ENCODE measurements at places on chromosomes 5 and 9.

DNA sequence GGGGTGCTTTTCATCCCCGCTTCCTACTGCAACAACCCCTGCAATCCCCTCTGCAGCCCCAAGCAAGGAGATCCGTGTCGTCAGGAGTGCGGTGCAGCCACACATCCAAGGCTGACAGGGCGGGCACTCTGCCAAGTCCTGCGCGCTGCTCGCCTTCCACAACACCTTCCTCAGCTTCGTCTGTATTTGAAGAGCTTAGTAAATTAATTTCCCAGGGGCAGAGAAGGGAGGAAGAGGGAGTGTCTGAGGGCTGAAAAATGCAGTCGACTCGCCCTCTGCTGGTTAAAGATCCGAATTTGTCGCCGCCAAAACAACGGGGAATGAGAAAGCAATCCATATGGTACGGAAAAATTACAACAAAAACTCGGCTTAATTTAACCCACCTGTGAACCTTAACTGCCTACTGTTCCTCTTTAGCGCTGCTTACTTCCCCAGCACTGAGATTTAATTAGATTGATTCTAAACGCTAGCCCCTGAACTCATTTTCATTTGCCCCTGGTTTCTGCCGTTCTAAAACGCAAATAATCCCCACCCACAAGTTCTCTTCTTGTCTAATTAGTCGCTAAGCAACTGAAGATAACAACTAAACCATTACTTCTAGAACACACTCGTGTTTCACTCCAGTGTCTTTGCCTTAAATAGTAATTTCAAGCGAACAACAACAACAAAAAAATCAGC lies 10.9 kb upstream of the PCDHB1 start:
- peak; percentile 0 for DNase-seq

- no peak for DNase-seq
These were observed 31.3 kb upstream of the SMU1 start for GRCh38 chr9:33107762-33108161.

DNA sequence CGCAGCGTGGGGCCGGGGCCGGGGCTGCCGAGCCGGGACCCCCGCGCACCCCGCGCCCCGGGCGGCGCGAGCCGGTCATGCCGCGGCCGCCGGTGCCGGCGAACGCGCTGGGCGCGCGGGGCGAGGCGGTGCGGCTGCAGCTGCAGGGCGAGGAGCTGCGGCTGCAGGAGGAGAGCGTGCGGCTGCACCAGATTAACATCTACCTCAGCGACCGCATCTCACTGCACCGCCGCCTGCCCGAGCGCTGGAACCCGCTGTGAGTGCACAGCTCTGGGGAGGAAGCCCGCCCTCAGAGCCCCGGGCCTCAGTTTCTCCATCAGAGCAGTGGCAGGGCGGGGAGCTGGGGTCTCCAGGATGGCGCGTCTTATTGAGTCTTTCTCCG lies 335 bp downstream of the GALNT12 start:
- no peak for DNase-seq

- DNase-seq: no peak
These were observed 105.6 kb downstream of the NIPBL start for GRCh38 chr5:36982146-36982545.

- DNase-seq: no peak
These were observed 69.5 kb upstream of the TAS2R1 start for GRCh38 chr5:9699681-9700080.

DNA sequence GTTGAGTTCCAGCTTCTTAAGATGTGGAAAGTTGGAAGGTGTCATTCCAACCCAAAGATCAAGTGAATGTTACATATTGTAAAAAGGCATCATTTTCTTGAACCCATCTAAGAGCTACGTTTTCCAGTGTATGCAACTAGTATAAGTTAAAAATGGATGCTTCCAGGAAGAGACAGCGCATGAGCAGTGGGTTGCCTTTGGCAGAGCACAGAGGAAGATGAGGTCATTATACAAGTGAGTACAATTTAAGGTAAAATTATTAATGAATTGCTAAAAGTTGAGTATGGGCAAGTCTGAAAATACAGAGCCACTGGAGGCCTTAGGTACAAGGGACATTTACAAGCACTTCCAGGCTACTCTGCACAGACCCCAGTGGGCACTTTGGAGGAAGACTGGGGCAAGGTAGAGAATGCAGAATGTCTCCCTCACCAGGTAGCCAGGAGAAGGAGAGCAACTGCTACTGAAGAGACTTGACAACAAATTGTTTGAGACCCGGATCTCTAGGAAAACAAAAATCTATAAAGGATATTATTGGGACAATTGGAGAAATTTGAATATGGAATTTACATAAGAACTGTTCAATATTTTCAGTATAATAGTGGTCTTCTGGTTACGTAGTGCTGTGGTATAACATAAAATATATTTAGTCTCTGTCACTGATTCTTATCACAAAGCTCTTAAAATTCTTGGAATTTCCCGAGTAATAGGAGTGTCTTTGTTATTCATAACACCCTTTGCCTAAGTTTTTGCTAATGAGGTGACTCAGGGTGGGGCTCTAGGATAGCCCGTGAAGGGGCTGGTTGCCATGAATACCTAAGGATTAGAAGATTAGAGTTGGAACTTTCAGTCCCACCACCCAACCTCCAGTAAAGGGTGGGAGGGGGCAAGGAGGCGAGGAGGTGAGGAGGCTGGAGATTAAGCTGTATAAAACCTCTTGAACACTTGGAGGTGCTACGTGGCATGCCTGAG lies 129.9 kb upstream of the FER start:
- no peak for DNase-seq

- no peak for DNase-seq
These were observed 89.4 kb downstream of the ZNF474 start for GRCh38 chr5:122218778-122219177.

DNA sequence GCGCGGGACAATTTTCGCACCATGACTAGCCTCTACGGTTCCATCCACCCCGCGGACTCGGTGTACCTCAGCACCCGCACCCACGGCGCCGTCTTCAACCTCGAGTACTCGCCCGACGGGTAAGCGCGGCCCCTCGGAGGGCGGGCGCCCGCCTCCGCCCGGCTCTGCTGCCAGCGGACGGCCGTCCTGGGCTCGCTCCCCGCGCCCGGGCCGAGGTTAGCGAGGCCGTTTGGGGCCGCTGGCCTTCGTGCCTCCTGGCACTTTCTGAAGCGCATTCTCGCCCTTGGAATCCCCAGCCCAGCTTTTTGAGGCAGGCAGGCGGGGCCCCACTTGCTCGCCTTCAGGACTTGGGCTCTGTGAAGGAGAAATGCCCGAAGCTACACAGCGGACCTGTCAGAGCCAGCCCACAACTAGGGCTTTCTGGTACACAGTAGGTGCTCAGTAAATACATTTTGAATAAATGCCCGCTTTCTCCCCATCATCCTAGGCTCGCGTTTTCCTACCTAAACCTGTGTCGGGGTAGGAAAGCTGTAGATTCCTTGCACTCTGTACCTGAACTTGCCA lies 772 bp downstream of the DCAF10 start:
- DNase-seq: peak; percentile 62

DNA sequence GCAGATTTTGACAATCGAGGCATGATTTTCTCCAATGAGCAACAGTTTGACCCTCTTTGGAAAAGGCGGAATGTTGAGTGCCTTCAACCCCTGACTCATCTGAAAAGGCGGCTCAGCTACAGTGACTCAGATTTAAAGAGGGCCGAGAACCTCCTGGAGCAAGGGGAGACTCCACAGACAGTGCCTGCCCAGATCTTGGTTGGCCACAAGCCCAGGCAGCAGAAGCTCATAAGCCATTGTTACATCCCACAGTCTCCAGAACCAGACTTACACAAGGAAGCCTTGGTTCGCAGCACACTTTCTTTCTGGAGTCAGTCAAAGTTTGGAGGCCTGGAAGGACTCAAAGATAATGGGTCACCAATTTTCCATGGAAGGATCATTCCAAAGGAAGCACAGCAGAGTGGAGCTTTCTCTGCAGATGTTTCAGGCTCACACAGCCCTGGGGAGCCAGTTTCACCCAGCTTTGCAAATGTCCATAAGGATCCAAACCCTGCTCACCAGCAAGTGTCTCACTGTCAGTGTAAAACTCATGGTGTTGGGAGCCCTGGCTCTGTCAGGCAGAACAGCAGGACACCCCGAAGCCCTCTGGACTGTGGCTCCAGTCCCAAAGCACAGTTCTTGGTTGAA lies 13.6 kb downstream of the PTPDC1 start:
- no peak for DNase-seq

- DNase-seq: no peak
These were observed 171.2 kb downstream of the CWC27 start for GRCh38 chr5:64939772-64940510.

DNA sequence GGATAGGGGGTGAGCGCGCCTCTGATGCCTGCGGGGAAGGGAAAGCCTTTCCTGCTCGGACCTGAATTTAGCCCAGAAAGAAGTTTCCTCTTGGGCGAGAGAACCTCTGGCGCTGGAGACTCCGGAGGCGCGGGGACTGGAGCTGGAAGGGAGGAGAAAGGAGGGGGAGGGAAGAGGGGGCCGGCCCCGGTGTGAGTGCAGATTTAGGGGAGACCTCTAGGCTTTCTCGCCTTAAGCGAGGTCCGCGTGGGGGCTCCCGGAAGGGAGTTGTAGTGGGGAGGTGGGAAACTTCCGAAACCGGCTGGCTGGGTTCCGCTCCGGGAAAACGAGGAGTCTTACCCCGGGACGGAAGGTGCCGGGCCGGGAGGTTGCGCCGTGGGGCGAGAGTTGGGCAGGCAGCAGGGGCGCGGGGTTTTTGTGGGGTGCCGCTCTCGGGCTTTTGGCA lies 1.3 kb downstream of the PCSK5 start:
- peak; percentile 41 for DNase-seq

DNA sequence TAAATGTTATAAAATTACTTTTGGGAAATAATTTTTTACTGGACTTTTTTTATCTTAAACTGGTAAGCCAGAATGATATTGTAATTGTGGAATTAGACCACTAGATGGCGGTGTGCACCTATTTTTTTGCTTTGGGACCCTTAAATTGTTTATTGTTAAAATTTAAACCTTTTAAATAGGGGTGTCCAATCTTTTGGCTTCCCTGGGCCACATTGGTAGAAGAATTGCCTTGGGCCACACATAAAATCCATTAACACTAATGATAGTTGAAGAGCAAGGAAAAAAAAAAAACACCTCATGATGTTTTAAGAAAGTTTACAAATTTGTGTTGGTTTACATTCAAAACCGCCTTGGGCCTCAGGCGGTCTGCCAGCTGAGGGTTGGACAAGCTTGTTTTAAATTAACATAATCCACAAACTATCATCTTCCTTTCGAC lies 28.4 kb upstream of the GADD45G start:
- peak; percentile 37 for DNase-seq

DNA sequence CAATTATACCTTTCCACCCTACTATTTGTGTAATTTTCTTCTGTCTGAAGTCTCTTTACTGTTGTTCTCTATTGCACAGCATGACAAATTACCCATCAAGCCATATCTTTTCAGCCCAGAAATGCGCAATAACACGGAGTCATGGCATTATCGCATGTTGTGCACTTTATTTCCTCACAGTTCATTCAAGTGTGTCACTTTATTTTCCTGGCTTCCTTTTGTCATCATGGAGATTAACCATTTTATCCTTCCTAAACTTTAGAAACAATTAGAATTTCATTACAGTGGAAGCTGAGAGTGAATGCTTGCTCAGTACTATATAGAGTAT lies 41.3 kb upstream of the MEF2C start:
- DNase-seq: no peak

DNA sequence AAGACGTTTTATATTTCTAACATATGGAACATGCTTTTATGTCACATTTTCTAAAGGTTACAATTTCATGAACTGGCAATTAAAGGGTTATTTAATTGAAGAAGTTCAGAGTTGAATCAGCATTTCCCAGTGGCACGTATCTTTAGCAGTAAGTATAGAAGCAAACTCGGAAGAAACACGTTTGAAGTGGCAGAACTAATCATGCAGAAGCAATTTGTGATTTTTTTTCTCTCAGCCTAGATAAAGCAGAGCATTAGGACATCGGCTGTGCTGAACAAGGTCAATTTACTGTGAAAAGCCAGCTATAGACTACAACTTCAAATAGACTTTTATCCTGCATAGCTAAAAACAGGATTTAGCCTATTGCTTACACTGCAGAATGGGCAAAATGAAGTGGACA lies 104.7 kb downstream of the ISL1 start:
- no peak for DNase-seq
